ENCODE measurements at places on chromosomes 7 and 10.

DNA sequence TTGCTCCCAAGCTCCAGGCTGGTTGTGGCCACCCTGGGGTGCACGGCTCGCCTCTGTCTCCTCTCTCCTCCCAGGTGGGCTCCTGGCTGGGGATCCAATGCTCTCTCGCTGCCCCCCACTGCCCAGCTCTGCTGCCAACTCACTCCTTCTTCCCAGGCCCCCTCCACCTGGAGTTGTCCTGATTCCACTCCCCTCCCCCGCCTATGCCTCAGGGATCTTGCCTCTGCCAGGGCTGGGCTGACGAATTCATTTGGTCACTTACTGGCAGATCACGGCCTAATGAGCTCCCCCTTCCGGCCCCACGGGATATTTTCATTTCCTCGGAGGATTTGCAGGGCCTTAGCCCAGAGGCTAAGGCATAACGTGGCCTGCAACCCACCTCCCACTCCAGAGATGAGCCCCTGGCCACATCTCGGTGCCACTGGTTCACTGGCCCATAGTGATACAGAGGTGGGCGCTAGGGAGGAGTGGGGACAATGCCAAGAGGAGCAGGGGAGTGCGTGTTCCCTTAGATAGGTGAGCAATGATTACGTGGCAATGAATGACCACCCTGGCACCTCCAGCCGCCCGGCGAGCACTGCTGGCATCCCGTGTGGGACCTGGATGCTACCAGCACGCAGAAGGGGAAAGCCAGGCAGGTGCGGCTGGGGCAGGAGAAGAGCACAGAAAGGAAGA, 344.6 kb upstream of the SHH start:
- DNase-seq = no peak

- no peak for DNase-seq
These were observed 69.6 kb downstream of the SEM1 start for GRCh38 chr7:96640054-96640453.

DNA sequence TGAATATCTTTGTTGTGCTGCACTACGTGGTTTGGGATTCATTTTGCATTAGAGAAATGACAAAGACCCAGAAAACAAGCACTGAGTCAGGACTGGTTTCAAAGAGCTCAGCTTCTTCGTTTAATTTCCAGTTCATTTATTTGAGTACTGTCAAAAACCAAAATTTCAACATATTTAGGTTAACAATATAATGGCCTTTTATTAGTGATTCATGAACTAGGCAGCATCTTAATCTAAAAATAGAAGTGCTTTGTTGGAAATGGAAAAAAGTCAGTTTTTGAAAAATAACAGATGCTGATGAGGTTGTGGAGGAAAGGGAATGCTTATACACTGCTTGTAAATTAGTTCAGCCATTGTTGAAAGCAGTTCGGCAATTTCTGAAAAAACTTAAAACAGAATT, 856.4 kb downstream of the LRMDA start:
- DNase-seq = peak; percentile 70

DNA sequence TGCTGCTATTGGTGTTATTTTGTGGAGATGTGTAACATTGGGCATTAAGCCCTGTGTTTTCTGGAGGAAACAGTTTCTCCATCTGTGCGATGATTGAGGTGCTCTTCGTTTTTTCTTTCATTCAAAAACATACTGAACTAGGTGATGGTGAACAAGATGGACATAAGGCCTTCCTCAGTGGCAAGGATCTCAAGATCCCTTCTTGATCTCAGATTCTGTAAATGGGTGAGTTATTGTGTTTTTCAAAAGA, 759 bp upstream of the ELAPOR2 start:
- DNase-seq = no peak

DNA sequence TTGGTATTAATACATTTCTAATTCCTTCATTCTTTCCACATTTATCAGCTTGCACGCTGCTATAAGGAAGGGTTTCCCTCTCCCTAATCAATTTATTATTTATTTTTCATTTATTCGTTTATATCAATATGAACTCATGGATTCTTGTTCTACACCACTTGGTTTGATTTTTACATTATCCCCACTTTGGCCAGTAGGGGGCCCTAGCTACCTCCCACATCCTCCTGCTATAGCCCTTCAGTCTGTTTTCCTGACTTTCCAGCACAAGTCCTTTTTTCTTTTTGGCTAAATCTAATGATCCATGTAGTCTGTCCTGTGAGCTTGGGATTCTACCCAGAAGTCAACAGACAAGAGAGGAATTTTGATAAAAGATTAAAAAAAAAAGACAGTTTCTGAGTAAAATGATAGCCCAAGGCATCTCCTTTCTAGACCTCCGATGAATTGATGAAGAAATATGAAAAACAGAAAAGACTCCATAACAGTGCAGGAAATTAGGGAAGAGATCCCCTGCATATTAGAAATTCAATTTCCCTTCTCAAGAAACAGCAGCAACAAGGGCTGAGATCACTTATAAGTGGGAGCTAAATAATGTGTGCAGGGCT, 47.7 kb downstream of the LYZL2 start:
- peak; percentile 50 for DNase-seq

- DNase-seq = no peak
These were observed 35.8 kb upstream of the COBL start for GRCh38 chr7:51352174-51353100.

DNA sequence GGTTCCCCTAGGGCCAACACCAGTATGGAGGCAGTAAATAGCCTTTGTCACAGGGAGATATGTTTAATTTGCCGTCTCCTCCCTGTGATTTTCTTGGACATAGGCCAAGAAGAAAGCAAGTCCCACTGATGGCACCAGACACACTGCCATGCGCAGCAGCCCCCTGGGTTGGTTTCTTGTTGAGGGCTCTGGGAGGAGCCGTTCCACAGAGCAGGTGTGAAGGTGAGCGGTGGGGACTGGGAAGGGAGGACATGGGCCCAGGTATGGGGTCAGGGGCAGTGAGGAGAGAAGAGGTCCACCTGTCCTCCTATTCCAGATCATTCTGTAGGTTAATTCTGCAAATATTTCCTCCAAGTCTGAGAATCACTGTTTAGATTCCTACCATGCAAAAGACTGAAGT, 376.1 kb downstream of the PLXNA4 start:
- DNase-seq = no peak

- DNase-seq = peak; percentile 60
These were observed 179.6 kb downstream of the ZMYND11 start for GRCh38 chr10:314871-315270.

GRCh38 chr10:106959521-106959920, 205.0 kb downstream of the SORCS1 start:
- DNase-seq = no peak

- DNase-seq = peak; percentile 32
These were observed 1377.8 kb upstream of the LRRTM3 start for GRCh38 chr10:65548001-65548400.

GRCh38 chr7:101912716-101913110, 95.3 kb downstream of the CUX1 start:
- no peak for DNase-seq

DNA sequence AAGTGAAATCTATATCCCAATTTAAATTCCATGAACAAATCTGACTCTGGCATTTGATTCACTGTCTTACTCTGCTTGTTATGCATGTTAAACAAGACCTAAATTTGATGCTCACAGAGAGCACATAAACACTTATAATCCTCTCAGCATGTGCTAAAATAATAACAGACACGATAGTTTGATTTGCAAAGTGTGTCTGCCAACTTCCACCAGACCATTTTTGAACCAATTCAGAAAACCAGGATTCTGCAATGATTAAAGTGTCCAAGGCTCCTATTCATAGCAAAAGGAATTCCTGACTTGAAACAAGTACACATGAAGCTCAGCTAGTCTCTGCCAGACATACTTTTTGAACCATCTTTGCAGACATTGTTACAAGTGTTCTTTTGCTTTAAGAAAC, 11.2 kb downstream of the RBM20 start:
- no peak for DNase-seq

DNA sequence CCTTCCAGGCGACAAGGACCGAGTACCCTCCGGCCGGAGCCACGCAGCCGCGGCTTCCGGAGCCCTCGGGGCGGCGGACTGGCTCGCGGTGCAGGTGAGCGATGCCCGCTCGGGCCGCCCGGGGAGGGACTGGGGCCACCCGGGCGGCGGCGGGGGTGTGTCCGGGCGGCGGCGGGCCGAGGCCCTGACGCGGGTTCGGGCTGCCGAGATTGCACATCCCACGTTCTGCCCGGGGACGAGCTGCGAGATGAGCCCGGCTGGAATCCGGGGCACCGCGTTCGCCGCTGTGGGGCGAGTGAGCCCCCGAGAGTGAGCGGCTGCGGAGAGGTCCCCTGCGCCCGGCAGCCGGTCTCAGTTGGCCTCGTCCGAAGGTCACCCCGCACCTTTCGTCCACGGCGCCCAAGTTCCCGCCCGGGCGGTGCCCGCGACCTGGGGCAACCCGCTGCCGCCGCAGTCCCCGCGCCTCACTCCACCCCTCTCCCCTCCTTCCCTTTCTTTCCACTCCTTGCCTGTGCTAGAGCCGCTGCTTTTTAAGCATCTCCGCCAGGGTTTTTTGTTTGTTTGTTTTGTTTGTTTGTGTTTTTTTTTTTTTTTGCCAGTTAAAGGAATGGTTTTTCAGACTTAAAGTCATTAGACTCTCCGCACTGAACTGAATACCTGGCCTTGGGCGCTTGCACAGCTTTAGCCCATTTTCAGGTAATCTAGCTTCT, 515 bp downstream of the RALA start:
- DNase-seq = no peak

DNA sequence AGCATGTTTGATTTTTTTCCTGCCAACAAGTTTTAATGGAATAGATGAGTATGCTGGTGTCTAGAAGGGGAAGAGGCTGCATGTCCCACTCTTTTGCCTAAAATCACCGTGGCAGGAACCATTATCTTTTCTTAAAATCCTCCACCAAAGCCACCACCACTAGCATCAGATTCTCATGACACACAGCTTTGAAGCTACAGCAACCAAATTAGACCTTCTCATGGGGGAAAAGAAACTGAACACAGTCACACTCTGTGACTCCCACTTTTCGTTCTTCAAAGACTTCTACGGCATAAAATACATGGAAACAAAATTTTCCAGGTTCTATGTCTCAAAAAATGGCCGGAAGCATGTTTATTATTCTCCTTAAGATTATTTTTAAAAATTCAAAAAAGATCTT, 81.8 kb downstream of the SGMS1 start:
- no peak for DNase-seq

DNA sequence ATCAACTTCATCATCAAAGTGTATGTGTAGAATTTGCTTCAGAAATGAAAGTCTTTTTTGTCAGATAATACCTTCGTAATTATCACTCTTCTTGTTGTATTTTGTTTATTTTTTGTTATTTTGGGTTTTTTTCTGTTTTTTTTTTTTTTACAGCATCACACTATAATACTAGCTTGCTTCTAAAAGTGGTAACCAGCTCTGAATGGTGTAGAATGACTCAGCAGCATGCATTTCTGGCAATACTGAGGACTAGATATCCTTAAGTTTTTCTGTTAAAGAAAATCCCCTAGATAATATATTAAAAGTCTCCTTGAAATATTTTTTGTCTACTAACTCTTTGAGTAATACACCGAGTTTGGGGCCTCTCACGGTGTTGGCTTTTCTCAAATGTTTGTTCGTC, 109.1 kb downstream of the LMBR1 start:
- no peak for DNase-seq

DNA sequence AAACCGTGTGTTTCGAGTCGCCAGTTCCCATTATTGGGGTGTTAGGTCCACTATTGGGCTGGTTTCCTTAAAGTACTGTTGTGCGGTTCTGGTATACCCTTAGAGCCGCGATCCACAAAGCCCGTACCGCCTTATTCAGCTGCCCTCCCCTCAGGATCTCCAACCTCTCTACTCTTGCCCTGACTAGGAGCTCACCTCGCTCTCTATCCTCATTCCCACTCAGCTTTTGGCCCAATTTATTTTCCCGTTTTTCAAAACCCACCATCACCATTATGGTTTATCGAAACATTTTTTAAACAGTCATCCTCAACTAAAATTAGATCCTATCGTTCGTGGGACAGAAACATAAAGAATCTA, 461 bp upstream of the ETV1 start:
- no peak for DNase-seq

- DNase-seq = no peak
These were observed 182.5 kb downstream of the BAMBI start for GRCh38 chr10:28859791-28860190.

DNA sequence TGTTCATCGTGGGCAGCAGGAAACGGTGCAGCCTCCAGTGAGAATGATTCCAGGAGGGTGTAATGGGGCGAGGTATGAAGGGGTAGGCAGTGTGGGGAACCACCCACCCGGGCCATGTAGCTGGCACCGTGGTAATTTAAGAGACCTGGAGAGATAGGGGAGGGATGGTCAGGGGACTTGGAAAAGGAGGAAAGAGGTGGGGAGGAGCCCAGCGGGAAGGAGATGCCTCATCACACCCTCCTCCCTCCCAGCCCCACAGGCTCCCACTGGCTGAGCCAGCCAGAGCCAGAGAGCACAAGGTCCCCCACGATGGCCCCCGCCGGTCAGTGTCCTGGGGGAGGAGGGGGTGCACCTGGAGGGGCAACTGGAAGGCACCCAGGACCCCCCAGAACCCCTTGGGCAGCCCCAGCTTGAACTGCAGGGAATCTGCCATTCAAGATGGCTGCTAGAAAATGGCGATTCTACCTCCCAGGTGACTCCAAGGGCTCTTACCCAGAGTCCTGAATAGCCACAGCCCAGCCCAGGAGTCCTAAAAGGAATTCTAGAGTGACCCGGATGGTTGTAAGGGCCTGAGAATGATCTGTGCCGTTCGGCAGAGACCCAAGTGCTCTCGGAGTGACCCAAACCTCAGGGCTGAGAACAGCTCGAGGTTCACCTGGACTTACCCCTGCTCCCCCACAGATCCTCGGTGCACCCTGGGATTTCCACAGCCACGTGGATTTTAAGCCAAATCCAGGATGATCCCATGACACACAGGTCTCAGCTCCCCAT, 28.8 kb downstream of the CALML3 start:
- DNase-seq = no peak

GRCh38 chr10:125812128-125812750, 10.8 kb downstream of the UROS start:
- peak; percentile 75 for DNase-seq

DNA sequence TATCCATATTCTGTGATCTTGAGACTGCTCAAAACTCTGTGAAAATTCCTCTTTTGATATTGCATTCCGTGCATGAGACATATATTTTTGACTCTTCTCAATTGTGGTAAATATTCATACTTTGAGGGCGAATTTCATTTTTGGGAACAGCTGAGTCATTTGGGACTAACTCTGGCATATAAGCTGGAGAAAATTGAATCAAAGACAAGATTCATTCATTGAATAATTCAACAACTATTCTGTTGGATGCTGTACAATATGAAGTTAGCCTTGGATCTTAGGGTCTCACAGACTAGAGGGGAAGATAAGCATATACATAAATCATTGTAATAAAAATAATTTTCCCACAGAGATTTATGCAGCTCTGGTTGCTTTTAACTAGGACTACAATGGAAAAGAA, 183.2 kb upstream of the NEBL start:
- DNase-seq = peak; percentile 86
